ENCODE measurements at places on chromosomes 6 and 20.

- no peak for DNase-seq
Observed at GRCh38 chr6:137652961-137653705, 158.9 kb upstream of the OLIG3 start.

GRCh38 chr20:53869466-53870258, 200.7 kb downstream of the BCAS1 start:
- peak; percentile 78 for DNase-seq

- DNase-seq = no peak
Observed at GRCh38 chr6:120198033-120198432, 848.5 kb upstream of the MAN1A1 start.

- DNase-seq = no peak
Observed at GRCh38 chr6:1094306-1094705, 217.6 kb upstream of the FOXQ1 start.

GRCh38 chr20:23602241-23602640, 3.5 kb downstream of the CST9 start:
- DNase-seq = no peak

- DNase-seq = no peak
Observed at GRCh38 chr6:128731249-128732165, 151.4 kb upstream of the LAMA2 start.

DNA sequence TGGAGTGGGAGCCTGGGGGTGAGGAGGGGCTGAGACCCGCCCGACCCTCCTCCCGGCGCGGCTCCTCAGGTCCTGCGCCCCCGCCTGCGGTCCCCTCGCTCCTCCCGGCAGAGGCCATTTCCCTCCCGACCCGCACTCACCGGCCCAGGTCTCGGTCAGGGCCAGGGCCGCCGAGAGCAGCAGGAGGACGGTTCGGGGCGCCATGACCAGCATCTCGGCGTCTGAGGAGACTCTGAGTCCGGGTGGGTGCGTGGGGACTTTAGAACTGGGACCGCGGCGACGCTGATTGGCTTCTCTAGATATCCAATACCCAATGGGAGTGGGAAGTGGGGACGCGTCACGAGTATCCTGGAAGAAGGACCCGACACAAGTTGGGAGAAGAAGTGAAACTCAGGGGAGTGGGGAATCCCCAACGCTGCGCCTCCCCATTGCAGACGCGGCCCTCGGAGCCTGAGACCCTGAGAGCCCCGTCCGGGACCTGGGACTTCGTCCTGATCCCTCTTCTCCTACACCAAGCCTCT, at the start of gene HLA-B:
HLA-B (minus strand) TSS at position 234 of the 521 bp plus-strand sequence; CDS start at position 213, 21 bp downstream.
- DNase-seq = peak; percentile 79

GRCh38 chr6:45388328-45388727, 10.6 kb upstream of the SUPT3H start:
- DNase-seq = no peak

- peak; percentile 60 for DNase-seq
Observed at GRCh38 chr6:26215585-26216358, 128.5 kb downstream of the HFE start.

DNA sequence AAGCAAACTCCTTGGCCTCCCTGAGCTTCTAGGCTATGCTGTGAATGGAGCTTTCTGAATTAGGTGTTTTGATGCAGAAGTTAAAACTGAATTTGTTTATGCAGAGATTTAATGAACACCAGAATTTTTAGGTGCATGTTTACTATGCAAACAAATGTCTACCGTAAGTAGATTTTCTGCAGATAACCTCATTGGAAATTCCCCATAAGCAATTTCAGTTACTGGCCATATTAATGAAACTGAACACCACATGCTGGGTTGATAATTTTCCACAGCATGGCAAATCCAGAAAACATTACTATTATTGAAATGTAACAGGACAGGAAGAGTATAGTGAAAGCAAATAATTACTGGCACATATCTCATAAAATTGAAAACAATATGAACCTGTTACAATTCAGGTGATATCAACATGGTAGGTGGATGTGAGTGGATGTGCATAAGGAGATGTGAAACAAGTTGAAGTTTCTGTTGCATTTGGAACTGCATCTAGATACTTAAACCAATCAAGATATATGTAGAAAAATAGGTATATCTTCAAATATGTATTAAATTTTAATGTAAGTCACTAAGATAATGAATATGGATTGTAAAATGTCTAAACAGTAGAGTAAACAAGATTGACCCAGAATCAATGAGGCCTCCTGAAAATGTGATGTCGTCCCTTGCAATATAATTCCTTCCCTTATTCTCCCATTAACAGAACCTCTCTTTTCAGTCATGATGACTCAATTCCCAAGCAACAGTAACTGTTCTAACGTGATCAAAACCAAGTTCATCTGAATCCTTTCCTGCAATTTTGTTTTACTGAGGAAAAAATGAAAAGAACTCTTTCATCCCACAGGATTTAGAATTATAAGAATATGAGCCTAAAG, 11.0 kb downstream of the PTCHD4 start:
- no peak for DNase-seq

DNA sequence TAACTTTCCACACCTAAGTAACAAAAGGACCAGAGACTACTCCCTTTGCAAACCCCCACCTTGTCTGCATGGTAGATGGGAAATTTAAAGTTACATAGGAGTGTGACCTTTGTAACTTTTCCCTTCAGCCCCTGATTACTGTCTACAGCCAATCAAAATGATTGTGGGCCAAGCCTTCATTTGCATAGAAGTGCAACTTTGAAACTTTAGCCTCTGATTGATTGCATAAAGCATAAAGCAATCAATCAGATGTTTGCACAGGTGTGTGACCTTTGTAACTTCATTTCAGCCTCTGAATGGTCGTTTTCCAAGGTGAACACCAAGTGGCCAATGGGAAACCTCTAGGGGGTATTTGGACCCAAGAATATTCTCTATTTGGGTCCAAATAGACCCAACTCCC, 46.1 kb downstream of the PRKN start:
- no peak for DNase-seq

- DNase-seq = no peak
Observed at GRCh38 chr6:156449128-156449527, 328.1 kb upstream of the ARID1B start.

DNA sequence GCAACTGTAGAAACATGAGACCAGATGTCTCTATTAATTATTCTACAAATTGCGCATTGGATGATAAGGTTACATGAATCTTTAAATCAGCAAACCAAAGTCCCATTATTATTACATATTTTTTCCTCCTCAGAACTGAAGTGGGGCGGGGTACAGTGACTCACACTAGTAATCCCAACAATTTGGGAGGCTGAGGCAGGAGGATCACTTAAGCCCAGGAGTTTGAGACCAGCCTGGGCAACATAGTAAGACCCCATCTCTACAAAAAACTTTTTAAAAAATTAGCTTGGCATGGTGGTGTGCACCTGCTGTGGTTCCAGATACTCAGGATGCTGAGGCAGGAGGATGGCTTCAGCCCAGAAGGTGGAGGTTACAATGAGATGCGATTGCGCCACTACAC, 29.0 kb downstream of the HFE start:
- no peak for DNase-seq

GRCh38 chr6:18141805-18142590, 12.9 kb downstream of the TPMT start:
- no peak for DNase-seq

DNA sequence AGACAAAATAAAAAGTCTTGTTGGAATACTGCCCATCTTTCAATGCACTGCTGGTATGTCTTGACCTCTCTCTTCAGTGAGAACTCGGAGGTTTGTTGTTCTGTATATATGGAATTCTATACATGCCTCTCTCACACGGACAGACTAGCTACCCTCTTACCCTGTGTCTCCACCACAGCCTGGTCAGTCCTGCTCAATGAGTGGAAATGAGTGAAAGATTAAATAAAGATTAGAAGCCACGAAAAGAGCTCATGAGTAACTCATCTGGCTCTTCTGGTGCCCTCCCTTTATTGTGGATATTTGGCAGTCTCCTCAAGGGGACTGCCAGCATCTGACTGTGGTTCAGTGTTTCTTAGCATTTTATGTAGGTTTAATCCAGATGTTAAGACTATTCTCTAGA, 262.8 kb upstream of the MAP3K7 start:
- no peak for DNase-seq

DNA sequence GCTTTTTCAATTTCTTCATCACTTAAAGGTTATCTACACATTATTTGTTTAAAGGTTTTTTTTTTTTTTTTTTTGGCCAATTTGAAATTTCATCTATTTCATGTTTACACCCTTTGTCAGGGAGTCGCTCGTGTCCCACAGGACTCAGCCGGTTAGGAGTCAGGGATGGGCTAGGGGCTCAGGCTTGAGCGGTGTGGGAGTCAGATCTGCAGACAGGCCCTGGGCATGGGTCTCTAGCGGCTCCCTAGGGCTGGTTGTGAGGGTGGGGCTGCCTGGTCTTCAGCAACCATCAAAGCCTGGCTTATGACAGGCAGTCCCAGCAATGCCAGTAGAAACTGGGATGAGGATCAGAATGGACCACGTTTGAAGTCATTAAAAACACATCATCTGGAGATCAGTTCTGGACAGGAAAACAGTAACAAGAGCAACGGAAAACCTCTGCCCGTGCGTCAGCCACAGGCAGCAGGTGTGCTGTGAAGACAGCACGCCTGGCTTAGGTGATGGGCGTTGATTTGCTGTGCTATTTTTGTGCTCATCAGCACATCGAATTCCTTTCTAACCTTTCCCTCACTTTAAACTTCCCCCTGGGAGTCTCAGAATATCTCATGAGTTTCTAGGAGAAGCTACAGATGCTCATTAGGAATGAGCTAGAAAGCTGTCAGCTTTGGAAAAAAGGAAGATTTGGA, 91.3 kb upstream of the MPC1 start:
- no peak for DNase-seq

DNA sequence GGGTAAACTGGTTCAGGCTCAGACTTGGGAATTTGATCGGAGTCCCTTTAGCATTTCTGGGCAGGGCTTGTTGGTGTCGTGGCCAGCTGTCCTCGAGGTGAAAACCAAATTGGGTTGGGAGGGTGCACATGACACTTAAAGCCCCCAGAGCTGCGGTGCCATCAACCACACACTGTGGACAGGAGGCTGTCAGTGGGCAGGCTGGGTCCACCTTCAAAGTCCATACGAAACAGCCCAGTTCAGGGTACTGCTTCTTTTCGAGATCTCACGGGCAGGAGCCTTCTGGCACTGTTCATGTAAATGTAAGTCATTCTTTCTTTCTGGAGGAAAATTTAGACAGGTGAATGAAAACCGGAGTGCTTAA, 7.0 kb downstream of the SYNJ2 start:
- DNase-seq = no peak

- DNase-seq = no peak
Observed at GRCh38 chr20:45153752-45154151, 20.9 kb upstream of the PI3 start.

DNA sequence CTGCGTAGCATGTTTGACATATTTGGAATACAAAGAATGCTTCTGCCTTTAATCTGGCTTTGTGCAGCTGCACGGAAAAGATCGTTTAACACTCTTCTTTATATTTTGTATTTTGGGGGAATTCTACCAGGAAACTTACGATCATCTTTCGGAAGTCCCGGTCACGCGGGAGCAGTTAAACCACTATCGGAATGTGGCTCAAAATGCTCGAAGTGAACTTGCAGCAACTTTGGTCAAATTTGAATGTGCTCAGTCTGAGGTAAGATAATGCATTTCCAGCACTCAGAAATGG, 42.3 kb downstream of the CCDC170 start:
- no peak for DNase-seq

GRCh38 chr6:89826029-89826528, 3.6 kb upstream of the CASP8AP2 start:
- DNase-seq = no peak

GRCh38 chr6:125714441-125715090, 34.9 kb upstream of the HEY2 start:
- no peak for DNase-seq

GRCh38 chr6:69421269-69421668, 375.5 kb downstream of the LMBRD1 start:
- DNase-seq = no peak

GRCh38 chr6:137025786-137026730, 18.7 kb downstream of the IL20RA start:
- no peak for DNase-seq

DNA sequence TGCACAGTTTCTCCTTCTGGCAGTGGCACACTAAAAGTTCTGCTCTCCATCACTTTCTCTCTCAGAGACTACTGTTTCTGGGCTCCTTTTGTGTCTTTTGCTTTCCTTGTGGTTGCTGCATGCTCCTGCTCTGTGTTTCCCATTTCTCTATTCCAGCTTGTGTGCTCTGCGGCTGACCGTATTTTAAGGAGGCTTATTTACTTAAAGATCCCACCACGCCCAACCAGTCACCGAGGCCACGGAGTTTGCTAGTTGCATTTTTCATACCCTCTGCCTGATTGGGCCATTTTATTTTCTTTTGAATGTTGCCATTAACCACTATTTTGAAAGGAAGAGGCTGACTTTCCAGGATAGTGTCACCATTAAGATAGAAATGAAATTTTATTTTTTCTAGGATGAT, 626.4 kb upstream of the MMS22L start:
- no peak for DNase-seq

GRCh38 chr20:2350606-2351005, 30.1 kb upstream of the TGM6 start:
- no peak for DNase-seq

DNA sequence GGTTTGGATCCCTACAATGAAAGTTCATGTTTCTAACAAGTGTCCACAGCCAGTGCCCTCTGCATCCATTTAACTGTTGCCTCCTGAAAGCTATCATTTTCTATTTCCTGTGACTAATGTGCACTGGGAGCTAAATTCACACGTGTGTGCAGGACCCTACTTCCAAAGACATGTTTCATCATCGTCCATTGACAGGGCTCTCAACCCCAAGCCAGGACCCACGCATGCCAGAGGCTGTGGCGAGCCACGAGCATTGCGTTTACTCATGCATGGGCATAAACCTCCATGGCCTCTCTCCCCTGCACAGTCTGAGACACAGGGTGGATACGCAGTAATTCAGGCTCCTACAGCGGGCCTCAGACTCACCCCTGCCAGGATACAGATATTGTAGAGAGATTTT, 153.2 kb downstream of the MAFB start:
- no peak for DNase-seq

- peak; percentile 48 for DNase-seq
Observed at GRCh38 chr6:111781041-111781708, 92.1 kb downstream of the FYN start.

DNA sequence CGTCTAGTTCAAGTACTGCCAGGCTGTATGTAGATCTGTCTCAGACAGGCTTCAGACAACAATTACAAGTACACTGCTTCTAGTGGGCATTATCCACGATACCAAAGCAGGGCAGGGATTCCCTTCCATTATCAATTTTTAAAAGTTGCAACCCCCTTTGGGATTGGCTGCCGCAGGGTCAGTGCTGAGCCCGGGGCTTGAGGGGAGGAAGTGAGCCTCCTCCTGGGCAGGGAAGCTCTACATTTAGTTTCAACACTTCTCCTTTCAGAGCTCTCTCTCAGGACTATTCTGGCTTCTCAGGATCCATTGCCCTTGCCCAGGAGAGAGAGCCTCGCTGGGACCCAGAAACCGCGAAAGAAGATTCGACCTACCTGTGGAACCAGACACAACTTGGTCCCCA, 1.5 kb downstream of the HTR1B start:
- DNase-seq = no peak

All from hematopoietic multipotent progenitor cell treated with erythropoietin and hydrocortisone succinate and interleukin-3 and kit ligand, for 15 days (in vitro differentiated cells).